Tibial nerve (tissue), 4 donors: ENCODE measurements at places on chromosomes 16 and 17. TPM values are rescaled to one million over a fixed set of nuclear protein-coding genes. Genes with fewer than 3 reads are reported as not detected.

GRCh38 chr16:57084257-57084770, 8.1 kb upstream of the CPNE2 start:
- peak; percentile 79 for DNase-seq
- H3K36me3 ChIP-seq = no peaks in the 10 kb centered on the region
- peaks cover 10% of the 10 kb centered on the region for H3K4me1 ChIP-seq
- no peak overlapping the region for H3K4me3 ChIP-seq

PYY gene
- not detected for total RNA-seq

PRDM7 gene
- not detected for total RNA-seq

DNA sequence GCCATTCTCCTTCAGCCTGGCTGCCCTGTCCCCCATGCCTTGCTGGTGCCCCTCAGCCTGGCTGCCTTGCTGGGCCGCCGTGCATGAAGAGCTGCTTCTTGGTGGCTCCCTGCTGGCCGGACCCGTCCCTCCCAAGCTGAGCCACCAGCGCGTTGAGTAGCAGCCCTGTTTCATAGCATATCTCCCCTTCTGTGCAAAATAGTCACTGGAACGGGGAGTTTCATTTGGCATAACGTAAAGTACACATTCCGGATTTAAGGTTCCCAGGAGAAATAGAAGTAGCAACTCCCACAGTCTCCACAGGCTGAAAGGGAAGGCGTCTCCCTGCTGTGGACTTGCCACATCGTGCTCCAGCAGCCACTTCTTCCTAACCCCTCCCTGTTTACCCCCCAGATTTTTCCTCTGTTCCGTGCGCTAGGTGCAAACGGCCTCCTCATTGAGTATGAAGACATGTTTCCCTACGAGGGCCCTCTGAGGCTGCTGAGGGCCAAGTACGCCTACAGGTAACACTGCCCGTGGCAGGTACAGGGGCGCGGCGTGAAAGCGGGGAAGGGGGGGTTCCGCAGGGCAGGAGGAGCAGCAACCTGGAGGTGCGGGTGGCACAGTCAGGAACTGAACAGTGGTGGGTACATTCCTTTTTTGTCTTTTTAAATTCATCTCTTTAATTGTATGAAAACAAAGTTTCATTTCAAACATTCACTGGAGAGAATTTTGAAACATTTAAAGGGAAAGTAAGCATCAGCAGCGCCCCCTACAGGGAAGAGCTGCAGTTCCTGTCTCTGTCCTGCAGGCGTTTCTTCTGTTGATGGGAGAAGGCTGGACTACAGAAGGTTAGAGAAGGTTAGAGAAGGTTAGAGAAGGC, 5.8 kb upstream of the OGFOD3 start:
- H3K36me3 ChIP-seq = no peaks in the 10 kb centered on the region
- H3K27ac ChIP-seq = no peak overlapping the region
- H3K4me3 ChIP-seq = no peak overlapping the region
- no peaks in the 10 kb centered on the region for H3K27me3 ChIP-seq
- peak; percentile 63 for DNase-seq

DNA sequence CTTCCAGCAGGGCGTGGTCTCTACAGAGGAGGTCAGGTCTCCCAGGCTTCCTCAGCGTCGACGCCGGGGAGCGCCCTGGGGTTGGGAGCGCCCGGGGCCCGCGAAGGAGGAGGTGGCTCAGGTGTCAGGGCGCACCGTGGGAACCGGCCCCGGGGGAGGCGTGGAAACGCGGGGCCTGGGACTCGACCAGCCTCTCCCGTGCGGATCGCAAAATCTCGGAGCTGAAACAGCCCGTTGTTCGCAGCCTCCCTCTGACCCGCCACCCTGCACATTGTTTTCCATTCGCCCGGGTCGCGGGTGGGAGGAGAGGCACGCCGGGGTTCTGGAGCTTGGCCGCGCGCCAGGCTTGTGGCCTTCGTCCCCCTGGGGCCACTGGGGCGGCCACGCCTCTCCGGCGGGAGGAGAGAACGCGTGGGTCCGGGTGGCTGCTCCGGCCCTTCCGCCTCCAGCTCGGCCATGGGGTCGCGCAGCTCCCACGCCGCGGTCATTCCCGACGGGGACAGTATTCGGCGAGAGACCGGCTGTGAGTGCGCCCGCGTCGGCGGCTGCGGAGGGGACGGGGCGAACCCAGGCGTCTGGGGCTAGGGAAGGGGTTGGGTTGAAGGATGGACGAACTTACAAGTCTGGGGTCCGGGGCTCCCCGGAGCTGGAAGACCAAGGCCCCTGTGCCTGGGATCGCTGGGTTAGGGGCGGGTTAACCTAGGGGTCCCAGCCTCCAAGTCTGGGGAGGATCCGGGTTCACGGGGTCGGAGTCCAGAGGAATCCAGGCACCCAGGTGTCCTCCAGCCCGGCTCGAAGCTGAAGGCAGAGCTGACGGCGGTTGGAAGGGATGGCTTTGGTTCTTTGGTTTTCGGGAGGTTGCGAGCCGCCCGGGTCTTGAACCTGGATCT, at the start of gene CHP2:
Gene CHP2, plus strand, starts transcription at position 433 of the 890 bp plus-strand sequence. Its CDS starts 24 bp downstream, at position 457.
- no peak for DNase-seq
- no peaks in the 10 kb centered on the region for H3K27me3 ChIP-seq
- H3K4me1 ChIP-seq = peaks cover 14% of the 10 kb centered on the region
- peak within 1 kb of the TSS; percentile 66 for H3K27ac ChIP-seq
- peak within 1 kb of the TSS; percentile 33 for H3K4me3 ChIP-seq
